ENCODE measurements at places on chromosomes 1 and 21.
A peak's percentile ranks its signal among the peaks of the same experiment; 100 is the strongest.

DNA sequence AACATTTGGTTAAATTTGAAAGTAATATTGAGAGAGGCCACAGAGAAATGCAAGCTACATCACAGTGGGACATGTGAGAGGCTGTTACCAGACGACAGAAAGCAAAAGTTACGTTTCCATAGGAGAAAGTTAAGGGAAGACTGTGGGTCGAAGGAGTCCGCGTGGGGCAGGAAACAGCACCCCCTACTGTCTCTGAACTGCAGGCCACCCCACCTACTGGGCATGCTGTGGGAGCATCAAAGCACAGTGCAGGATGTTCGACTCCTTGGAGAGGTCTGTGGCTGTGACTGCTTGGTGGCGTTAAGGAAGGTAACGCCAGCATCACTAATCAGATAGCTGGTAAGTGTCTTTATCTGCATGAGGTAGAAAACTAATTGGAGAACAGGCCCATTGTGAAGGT lies 123.9 kb downstream of the PTBP2 start:
- peak; percentile 9 for DNase-seq

- no peak for DNase-seq
Observed at GRCh38 chr1:234475167-234475793, 3.7 kb downstream of the TARBP1 start.

DNA sequence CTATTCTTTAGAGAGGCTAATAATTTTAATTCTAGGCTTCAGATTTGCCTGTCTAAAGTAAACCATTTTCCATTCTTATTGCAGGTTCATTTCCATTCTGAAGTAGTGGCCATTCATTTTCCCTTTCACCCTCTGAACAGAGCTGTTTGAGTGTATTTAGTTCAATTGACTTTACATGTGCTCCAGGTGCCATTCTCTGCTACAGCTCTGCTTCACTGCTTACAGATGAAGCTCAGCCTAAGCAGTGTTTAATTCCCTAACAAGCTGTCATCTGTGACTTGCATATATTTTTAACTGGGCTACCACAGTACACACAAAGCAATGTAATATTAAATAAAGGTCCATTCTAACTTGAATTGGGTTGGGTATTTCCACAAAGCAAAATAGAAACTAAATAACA lies 1031.6 kb downstream of the KCNT2 start:
- DNase-seq = no peak

- no peak for DNase-seq
Observed at GRCh38 chr21:45482899-45483821, 59.1 kb downstream of the SLC19A1 start.
